ENCODE measurements at places on chromosomes 7 and 10. TPM values are rescaled to one million over a fixed set of nuclear protein-coding genes. Genes with fewer than 3 reads are reported as not detected.

Gene CTBP2
- total RNA-seq: 126 TPM

Gene GPER1
- 0.45 TPM for total RNA-seq

Gene FAM221A
- total RNA-seq: 0.45 TPM

Gene TMEM196
- total RNA-seq: not detected

Gene IDI2
- total RNA-seq: not detected

Gene LRRTM3
- 0.24 TPM for total RNA-seq

Gene CNPY1
- total RNA-seq: not detected

Gene LIPK
- total RNA-seq: not detected

Gene FEZF1
- not detected for total RNA-seq

Gene TSPAN13
- 7.5 TPM for total RNA-seq

Gene RSPH10B
- total RNA-seq: not detected

Gene CUBN
- total RNA-seq: 0.24 TPM

Gene TMEM270
- not detected for total RNA-seq

Gene SHH
- total RNA-seq: 0.35 TPM

Gene LIPF
- not detected for total RNA-seq

Gene FRAT1
- 2.4 TPM for total RNA-seq

Gene KLF6
- total RNA-seq: 267 TPM
